ENCODE measurements at places on chromosomes 11 and 22.

DNA sequence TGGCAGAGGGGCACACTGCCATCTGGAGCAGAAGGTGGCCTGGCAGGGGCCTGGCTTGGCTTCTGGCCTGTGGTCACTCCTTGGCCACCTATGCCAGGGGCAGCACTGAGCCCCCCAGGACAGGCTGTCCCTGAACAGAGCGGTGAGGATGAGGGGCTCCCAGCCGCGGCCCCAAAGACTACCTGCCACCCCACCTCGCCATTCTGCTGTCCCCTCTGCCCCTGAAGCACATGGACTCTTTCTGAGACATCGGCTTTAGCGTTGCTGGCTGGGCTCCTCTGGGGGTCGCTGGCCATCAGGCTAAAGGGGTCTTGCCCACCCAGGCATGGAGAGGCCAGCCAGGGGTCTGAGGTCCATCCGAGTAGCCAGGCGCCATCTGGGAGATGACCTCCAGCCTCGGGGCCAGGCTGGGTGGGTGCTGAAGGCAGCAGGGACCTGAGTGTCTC lies 87.8 kb downstream of the WNT7B start:
- no peak for DNase-seq

- DNase-seq, result peak; percentile 33
Measured at GRCh38 chr22:30202531-30203006, 44.0 kb downstream of the LIF start.

DNA sequence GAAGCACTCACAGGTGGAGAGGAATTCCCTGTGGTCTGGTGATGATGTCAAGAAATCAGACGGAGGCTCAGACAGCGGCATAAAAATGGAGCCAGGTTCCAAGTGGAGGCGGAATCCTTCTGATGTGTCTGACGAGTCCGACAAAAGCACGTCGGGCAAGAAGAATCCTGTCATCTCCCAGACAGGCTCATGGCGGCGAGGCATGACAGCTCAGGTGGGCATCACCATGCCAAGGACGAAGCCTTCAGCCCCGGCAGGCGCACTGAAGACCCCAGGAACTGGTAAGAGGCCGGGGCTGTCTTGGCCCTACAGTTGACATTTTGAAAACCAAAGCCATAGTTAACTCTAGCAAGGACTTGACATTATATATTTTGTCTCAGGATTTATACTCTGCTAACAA lies 116.3 kb downstream of the DBX1 start:
- no peak for DNase-seq

- peak; percentile 88 for DNase-seq
Measured at GRCh38 chr11:120400564-120401364, 64.6 kb downstream of the ARHGEF12 start.

DNA sequence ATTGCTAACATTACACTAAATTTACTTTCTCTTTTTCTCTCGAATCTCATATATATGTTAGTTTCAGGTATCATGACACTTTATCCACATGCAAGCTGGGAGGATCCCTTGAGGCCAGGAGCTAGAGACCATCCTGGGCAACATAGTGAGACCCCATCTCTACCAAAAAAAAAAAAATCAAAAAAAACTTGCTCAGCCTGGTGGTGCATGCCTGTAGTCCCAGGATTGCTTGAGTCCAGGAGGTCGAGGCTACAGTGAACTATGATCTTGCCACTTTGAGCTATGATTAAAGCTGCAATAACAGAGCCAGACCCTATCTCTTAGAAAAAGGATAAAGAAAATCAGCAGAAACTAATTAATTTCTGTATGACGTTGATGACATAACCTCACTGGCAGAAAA lies 3.7 kb upstream of the UPK3A start:
- no peak for DNase-seq

DNA sequence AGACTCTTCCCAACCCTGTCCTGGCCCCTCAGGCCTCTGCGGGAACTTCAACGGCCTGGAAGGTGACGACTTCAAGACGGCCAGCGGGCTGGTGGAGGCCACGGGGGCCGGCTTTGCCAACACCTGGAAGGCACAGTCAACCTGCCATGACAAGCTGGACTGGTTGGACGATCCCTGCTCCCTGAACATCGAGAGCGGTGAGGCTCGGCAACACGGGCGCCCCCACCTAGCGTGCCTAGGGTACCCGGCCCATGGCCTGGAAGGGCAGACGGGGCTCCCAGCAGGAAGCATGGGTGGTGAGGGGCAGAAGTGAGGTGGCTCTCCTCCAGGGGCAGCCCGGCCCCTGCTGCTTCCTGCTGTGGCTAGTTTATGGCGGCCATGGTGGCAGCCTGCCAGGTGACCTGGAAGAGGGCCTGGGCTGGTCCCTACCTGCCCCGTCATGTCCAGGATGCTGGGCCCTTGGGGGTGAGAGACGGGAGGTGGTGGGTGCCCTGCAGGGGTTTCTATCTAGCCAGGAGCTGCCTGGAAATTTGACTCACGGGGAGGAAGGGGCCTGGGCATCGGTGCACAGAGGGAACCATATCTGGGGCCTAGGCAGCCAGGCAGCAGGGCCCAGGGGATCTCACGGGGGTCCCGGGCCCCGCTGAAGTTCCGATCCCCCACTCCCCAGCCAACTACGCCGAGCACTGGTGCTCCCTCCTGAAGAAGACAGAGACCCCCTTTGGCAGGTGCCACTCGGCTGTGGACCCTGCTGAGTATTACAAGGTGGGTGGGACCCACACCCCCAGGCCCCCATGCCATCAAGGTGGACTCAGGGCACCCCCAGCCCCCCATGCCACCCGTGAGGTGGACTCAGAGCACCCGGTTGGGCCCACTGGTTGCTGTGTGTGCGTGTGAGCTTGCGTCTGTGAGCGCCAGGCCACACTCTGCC lies 9.2 kb downstream of the MUC2 start:
- no peak for DNase-seq

GRCh38 chr11:117631336-117632140 lies 165.5 kb downstream of the DSCAML1 start:
- no peak for DNase-seq

GRCh38 chr22:48711031-48711431 lies 1116.6 kb downstream of the BRD1 start:
- no peak for DNase-seq

Measured in AG08395 (cell line).